ENCODE measurements at places on chromosomes 5 and 9. TPM values are rescaled to one million over a fixed set of nuclear protein-coding genes. Genes with fewer than 3 reads are reported as not detected.

KCTD16 gene
- 0.38 TPM for polyA plus RNA-seq

DNA sequence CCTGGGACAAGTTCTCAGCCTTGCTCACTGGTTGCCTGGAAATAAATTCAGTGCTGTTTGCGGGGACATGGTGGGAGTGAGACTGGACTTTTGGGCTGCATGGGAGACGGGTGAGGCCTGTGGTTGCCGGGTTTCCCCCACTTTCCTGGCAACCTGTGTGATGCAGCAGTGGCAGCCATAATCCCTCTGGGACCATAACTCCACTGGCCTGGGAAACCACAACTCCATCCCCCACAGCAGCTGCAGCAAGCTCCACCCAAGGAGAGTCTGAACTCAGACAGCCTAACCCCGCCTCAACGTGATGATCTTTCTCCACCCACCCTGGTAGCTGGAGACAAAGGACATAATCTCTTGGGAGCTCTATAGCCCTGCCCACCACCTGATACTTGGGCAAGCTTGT lies 349.9 kb downstream of the PIK3R1 start:
- H3K27me3 ChIP-seq, result no peaks in the 10 kb centered on the region
- H3K27ac ChIP-seq, result no peak overlapping the region
- DNase-seq, result no peak
- no peaks in the 10 kb centered on the region for H3K36me3 ChIP-seq
- H3K4me1 ChIP-seq, result no peaks in the 10 kb centered on the region

DNA sequence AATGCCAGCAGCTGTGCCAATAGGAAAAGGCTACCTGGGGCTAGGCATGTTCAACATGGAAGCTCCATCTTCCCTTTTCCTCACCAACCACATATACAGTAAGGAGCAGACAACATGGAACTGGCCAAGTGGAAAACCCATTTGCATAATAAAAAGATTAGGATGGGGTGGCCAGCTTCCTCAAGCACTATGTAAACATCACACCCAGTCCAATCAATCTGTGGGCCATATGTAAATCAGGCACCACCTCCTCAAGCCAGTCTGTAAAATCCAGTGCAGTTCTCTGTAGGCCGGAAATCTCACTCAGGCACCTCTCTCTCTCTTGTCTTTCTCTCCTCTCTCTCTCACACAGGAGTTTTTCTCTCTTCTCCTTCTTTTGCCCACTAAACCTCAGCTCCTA lies 360.2 kb upstream of the GRIA1 start:
- no peak overlapping the region for H3K4me3 ChIP-seq
- DNase-seq, result no peak
- no peak overlapping the region for H3K27ac ChIP-seq
- no peaks in the 10 kb centered on the region for H3K36me3 ChIP-seq
- no peaks in the 10 kb centered on the region for H3K4me1 ChIP-seq

DNA sequence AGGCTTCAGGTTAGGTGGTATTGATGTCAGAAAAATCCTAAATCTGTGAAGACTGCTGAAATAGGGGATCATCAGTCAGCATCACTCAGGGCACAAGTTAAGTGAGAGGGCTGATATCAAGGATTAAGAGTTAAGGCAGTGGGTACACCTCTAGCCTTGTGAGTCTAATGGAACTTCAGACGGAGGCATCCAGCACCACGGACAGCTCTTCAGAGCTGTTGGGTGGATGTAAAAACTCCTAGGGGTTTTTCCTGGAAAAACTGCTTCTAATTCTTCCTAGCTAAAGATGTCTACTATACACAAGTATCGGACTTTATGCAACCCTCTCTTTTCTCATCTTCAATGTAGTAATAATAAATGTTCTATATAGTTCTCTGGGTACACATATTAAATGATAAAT lies 165.9 kb downstream of the SH3GL2 start:
- DNase-seq, result peak; percentile 15
- H3K27ac ChIP-seq, result no peak overlapping the region
- no peak overlapping the region for H3K4me3 ChIP-seq
- H3K4me1 ChIP-seq, result no peaks in the 10 kb centered on the region

SLC46A2 gene
- polyA plus RNA-seq, result not detected

GADD45G gene
- polyA plus RNA-seq, result 0.23 TPM
